Activated B cell treated with CpG ODN at 0.5 μM for 24 hours (primary cell): ENCODE measurements at places on chromosomes 2 and 18. TPM values are rescaled to one million over a fixed set of nuclear protein-coding genes. Genes with fewer than 3 reads are reported as not detected.

The EVX2 gene
- total RNA-seq, result not detected in 2 replicates

GRCh38 chr2:138209009-138209408, 244.7 kb downstream of the HNMT start:
- no peak for DNase-seq
- no peak overlapping the region for H3K27ac ChIP-seq
- H3K36me3 ChIP-seq, result no peaks in the 10 kb centered on the region
- no peaks in the 10 kb centered on the region for H3K27me3 ChIP-seq

DNA sequence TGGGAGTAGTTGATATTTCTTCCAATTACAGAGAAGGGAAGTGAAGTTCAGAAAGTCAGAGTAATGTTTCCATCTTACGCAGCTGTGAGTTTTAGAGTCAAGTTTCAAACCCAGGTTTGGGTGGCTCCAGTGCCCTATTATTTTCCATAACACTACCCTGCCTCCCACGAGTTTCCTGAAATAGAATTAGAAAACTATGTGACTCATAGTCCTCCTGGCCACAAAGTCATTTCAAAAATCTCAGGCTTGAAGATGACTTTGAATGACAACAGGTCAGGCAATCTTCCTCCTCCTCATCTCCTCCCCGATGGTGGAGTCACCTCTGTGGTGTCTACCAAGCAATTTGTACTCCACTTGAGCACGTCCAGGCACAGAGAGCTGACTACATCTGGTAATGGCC, 212.3 kb upstream of the TRIB2 start:
- H3K4me3 ChIP-seq, result no peak overlapping the region
- H3K27ac ChIP-seq, result no peak overlapping the region
- peaks cover 72% of the 10 kb centered on the region for H3K4me1 ChIP-seq
- no peaks in the 10 kb centered on the region for H3K36me3 ChIP-seq

DNA sequence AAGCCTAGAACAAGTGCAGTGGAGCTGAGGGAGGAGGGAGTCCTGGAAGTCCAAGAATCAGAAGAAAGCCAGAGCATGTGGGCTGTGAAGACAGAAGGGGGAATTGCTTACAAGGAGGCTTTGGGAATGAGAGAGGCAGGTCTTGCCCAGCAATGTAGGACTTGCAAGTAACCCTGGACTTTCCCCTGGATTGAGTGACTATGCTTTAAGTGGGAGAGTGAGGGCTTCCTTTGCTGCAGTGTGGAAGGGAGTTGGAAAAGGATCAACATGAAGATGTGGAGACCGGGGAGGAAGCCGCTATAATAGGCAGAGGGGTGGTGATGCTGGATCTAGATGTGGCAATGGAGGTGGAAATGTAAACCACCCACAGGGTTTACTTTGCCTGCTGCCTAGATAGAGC, 13.8 kb upstream of the SCYGR1 start:
- no peak for DNase-seq
- H3K4me1 ChIP-seq, result peaks cover 40% of the 10 kb centered on the region
- no peak overlapping the region for H3K27ac ChIP-seq
- H3K36me3 ChIP-seq, result no peaks in the 10 kb centered on the region

The PCARE gene
- not detected in 2 replicates for total RNA-seq

DNA sequence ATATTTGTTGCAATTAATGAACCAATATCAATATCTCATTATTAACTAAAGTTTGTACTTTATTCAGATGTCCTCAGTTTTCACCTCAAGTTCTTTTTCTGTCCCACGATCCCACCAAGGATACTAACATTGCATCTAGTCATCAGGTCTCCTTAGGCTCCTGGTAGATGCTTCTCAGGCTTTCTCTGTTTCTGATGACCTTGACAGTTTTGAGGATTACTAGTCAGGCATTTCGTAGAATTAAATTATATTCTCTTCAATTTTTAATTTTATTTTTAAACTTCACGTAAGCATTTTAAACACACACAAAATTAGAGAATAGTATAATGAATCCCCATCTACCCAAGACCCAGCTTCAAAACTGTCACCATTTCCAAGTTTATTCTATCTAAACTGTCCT, 5.6 kb upstream of the ACYP2 start:
- H3K4me3 ChIP-seq, result no peak overlapping the region
- no peak for DNase-seq
